ENCODE measurements at places on chromosomes 6 and 20.

DNA sequence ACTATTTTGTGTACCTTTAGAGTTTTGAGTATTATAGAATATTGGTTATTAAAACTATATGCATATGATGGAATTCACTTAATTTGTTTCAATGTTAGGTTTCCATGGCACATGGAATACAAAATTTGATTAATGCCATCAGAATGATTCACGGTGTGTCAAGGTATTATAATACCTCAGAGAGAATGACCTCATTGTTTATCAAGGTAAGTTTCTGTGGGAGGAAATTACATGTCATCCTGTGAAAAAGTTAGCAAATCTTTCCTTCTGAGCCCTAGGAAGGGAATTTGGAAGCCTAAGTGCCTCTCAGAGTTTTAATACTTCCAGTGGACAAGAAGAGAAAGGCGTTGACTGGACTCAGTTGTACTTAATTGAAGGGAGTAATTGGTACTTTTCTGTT is 40.8 kb downstream of the DNAH8 start:
- no peak for DNase-seq

GRCh38 chr6:42834056-42834455 is 45.4 kb upstream of the RPL7L1 start:
- no peak for DNase-seq

GRCh38 chr6:154345811-154346210 is 10.8 kb downstream of the IPCEF1 start:
- DNase-seq: no peak

DNA sequence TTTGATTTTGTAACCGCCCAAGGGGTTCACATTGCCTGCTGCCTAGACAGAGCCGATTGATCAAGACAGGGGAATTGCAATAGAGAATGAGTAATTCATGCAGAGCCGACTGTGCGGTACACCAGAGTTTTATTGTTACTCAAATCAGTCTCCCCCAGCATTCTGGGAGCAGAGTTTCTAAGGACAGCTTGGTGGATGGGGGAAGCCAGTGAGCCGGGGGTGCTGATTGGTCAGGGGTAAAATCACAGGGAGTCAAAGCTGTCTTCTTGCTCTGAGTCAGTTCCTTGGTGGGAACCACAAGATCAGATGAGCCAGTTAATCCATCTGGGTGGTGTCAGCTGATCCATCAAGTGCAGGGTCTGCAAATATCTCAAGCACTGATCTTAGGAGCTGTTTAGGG is 60.0 kb upstream of the EZR start:
- DNase-seq: no peak

GRCh38 chr20:23585808-23586734 is 17.8 kb upstream of the CST9L start:
- no peak for DNase-seq

- DNase-seq: no peak
Observed at GRCh38 chr6:90303039-90303438, 6.4 kb upstream of the BACH2 start.

DNA sequence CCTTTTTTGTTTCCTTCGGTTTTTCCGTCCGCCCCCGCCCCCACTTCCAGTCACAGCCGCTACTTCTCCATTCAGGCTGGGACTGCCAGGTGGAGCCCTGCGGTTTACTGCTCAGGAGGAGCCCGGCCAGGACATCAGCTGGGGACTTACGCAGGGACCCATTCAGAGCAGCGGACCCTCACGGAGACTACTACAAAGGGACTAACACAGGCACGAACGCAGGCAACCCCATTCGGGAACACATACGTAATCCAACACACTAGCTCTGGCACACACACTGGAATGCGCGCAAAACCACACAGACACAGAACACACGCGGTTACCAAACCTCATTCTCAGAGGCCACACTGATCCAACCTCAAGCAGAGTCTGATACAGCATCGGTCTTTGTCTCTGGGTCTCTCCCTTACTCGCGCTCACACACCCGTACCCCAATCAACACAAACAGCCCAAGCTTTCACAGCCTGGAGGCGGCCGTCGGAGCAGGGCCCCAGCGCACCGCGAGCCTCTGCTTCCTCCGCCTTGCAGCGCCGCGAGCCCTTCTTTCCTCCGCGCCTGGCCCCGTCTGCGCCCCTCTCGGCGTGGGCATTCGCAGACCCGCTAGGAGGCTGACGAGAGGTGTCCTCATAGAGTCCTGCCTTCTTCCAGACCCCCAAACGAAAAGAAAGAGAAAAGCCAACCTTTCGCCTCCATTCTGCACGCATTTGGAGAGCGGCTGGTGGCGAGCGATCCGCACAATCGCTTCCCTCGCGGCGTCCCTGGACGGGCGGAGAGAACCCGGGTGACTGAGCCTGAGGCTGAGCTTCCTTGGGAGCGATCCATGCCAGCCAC is 1.1 kb upstream of the SLC32A1 start:
- no peak for DNase-seq

DNA sequence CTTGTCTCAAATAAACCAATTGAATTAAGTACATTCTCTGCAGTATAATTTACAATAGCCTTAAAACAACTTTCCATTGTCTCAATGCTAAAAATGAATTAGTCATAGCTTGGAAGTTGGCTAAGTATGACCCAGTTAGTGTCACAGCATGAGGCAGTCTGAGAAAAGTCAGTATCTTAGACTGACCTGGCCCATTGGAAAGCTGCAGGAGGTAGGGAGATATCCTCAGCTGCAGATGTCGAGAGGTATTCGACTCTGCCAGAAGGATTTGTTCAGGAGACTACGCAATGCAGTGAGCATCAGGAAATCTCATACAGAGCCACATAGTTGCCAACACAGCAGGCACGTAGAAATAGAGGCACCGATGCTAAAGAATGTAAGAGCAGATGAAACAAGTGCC is 350.9 kb upstream of the NRSN1 start:
- DNase-seq: no peak

DNA sequence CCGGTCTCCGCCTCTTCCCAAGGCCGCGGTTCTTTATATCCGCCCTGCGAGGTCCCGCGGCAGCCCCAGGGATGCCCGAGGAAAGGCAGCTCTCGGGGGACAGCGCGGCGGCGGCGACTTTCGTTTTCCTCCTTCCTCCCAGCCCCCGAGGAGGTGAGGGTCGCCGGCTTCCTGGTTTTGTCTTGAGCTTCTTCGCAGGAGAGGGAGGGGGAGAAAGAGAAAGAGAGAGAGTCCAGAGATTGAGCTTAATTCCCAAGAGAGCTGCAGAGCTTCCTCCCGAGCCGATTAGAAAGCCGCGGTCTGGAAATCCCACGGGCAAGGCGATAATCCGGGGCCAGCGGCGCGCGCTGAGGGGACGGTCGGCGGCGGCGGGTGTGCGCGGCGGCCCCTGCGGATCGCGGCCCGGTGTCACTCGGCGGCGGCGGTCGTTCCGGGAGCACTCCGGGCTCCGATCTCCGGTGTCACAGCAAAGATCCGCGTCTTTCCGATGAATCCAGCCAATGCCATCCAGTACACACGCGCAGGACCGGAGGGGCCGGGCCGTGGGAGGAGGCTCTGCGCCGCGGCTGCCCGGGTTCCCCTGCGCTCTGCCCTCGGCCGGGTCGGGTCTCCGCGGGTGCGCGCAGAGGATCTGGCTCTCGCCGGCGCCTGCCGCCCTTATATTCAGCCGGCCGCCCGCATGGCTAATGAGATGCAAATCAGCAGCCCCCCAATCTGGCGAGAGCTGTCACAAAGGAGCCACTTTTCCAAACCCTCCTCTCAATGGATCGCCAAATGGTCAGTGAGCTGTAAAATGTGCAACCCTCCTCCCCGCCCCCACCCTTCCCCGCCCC is at the start of gene DLL1:
DLL1 (minus strand) TSS at position 783 of the 833 bp plus-strand sequence. CDS start 939 bp downstream, outside the sequence.
- DNase-seq: no peak

DNA sequence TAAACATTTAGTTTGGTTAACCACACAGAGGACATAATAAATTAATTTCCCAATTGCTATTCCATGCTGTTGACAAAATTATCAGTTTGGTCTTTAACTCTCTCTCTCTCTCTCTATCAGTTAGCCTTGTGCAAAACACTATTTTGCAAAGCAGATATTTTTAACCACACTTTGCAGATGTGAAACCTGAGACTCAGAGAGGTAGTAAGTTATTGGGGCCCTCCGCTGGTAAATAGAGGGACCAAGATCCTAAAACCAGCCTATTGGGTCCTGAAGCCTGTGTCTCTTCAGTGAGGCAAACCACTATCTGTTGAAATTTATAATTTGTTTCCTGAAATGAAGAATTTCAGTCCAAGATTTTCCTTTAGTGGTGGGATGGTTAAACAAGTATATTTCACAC is 231.0 kb downstream of the SOD2 start:
- DNase-seq: no peak

DNA sequence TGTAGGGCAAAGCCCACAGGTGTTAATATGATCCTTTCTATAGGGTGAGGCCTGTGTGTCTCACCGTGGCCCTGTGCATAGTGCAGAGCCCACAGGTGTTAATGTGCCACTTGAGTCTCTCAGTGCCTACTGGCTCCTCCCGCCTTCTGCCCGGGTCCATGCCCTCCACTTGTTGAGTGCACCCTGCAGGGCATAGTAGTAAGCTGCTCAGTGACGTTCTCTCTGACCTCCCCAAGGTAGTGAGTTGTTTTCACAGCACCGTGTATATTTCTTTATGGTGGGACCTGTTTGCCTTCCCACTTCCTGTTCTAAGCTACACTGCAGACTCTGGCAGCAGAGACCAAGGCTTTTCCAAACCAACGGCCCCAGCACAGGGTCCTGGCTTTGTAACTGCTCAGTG is 64.5 kb upstream of the SLC22A1 start:
- no peak for DNase-seq

DNA sequence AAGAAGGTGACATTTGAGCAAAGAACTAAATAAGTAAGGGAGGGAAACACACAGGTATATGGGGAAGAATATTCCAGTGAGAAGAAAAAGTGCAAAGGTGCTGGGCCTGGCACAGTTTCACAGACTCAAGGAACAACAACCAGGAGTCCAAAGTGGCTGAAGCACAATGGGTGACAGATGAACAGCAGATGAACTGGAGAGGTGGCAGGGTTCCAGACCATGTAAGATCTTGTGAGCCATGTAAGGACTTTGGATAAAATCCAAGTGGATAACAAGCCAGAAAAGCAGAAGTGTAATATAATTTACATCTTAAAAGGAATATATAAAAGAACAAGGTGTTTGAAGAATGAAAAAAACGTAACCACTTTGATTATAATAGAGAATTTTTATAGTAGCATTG is 87.9 kb downstream of the MMS22L start:
- no peak for DNase-seq

DNA sequence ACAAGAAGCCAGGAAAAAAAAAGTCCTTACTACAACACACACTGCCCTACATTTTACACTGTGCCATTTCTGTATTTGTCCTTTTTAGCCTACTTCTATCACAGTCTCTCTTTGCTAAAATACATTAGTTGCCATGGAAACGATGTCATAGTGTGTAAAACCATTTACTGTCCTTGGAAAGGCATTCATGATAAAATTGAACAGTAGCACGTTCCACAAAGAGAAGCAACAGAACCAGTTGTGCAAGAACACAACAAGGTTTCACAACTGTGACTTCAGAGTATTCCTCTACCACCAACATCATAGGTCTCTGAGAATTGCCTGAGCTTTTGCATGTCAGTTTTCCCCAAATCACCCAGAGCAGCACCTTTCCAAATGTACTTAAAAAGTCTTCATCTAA is 20.5 kb downstream of the FYN start:
- DNase-seq: no peak

GRCh38 chr6:39043776-39044175 is 4.8 kb upstream of the GLP1R start:
- DNase-seq: no peak

GRCh38 chr6:49892280-49892679 is 25.9 kb upstream of the CRISP1 start:
- no peak for DNase-seq

DNA sequence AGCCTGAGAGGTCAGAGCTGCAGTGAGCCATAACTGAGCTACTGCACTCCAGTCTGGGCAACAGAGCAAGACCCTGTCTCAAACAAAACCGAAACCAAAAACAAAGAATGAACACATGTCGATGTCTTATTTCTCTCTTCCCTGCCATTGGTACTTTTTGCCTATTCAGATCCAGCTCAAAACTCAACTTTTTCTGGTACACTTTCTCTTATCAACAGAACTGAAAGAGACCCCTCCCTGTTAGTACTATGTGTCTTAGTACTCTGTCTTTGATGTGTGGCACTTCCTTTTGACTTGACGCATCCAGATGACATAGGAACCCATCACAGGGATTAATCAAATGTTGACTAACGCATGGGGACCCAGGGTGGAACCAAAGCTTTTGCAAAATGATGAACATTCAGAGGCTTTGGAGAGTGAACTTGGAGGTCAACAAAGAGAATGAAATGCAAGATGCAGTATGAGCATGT is 44.8 kb downstream of the AKAP12 start:
- no peak for DNase-seq

- no peak for DNase-seq
Observed at GRCh38 chr6:162576016-162576415, 151.6 kb downstream of the PRKN start.

DNA sequence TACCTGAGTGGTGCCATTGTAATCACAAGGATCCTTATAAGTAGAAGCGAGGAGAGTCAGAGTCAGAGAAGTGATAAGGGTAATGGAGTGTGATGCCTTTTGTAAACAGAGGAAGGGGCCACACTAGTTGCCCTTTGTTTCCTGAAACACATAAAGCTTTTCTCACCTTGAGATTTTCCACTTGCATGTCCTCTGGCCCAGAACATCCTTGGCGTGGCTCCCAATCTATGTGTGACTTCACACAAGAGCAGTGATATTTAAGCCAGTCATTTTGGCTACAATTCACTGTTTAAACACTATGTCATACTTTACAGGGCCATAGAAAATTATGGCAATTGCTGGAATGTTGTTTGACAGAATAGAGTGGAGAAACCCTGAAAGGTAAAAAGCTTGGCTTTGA is 121.2 kb upstream of the BTN3A2 start:
- DNase-seq: no peak

DNA sequence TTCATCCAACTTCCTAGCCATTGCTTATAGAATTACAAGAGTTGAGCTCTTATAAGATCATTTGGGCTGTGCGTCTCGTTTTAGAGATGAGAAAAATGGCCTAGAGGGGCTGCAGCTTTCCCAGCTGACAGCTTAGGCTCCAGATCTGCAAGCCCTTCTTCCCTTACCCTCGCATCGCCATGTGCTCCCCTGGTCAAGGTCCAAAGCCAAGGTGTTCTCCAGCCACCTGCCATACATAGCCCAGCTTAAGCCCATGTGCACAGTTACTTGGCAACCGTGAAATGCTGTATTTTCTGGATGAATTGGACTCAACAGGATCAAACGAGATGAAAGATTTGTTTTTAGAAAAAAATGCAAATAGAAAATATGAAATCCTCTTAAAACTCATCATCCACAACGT is 7.9 kb downstream of the MAP3K4 start:
- no peak for DNase-seq

GRCh38 chr20:44963325-44964215 is 2.7 kb upstream of the STK4 start:
- DNase-seq: no peak

- no peak for DNase-seq
Observed at GRCh38 chr20:17843246-17844132, 125.1 kb downstream of the SNX5 start.

GRCh38 chr20:24994470-24995368 is 2.2 kb upstream of the APMAP start:
- DNase-seq: peak; percentile 89

GRCh38 chr6:144177726-144178125 is 27.4 kb downstream of the STX11 start:
- DNase-seq: no peak

GRCh38 chr6:34281702-34282334 is 33.0 kb upstream of the SMIM29 start:
- DNase-seq: no peak

- DNase-seq: no peak
Observed at GRCh38 chr20:61285152-61285645, 33.1 kb downstream of the CDH4 start.

GRCh38 chr20:21381619-21382018 is 15.7 kb downstream of the NKX2-4 start:
- DNase-seq: no peak

GRCh38 chr6:105204768-105205167 is 25.0 kb upstream of the POPDC3 start:
- DNase-seq: no peak

Data from memory B cell (primary cell).